Melanocyte of skin (primary cell): ENCODE measurements at places on chromosomes 3 and 15. TPM values are rescaled to one million over a fixed set of nuclear protein-coding genes. Genes with fewer than 3 reads are reported as not detected.

RCCD1 gene
- total RNA-seq, result 14.5 TPM in 2 replicates

TLR9 gene
- not detected in 2 replicates for total RNA-seq

RLBP1 gene
- total RNA-seq, result 0.73 TPM in 1 of 2 replicates, not detected in the other

MESD gene
- total RNA-seq, result 26.2 and 26.9 TPM in 2 replicates

GOLGA6L7 gene
- total RNA-seq, result not detected in 2 replicates

MBD4 gene
- 17.2 and 24.4 TPM in 2 replicates for total RNA-seq

LRRC49 gene
- total RNA-seq, result 3.7 and 3.9 TPM in 2 replicates

PIERCE2 gene
- 1.4 and 2.2 TPM in 2 replicates for total RNA-seq

MAP6D1 gene
- total RNA-seq, result 1.7 and 1.8 TPM in 2 replicates

POPDC2 gene
- 0.31 TPM in 1 of 2 replicates, not detected in the other for total RNA-seq
